ENCODE measurements at places on chromosomes 1 and 21.
A peak's percentile ranks its signal among the peaks of the same experiment; 100 is the strongest.

- DNase-seq, result no peak
These were observed 5.8 kb upstream of the IL24 start for GRCh38 chr1:206891412-206891811.

GRCh38 chr1:14437417-14437918 lies 161.0 kb upstream of the KAZN start:
- DNase-seq, result no peak

DNA sequence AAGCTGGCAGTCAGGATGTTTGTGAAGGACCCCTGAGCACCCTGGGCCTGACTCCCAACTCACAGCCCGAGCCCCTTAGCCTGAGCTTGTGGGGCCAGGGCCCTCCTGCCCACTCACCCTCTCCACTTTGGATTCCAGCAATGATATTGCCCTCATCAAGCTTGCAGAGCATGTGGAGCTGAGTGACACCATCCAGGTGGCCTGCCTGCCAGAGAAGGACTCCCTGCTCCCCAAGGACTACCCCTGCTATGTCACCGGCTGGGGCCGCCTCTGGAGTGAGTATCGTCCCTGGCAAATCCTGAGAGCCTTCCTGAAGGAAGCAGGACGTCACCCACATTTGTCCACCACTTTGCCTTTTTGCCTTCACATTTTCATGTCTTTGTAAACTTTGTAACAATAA lies 5.0 kb downstream of the CTRC start:
- no peak for DNase-seq

- peak; percentile 62 for DNase-seq
These were observed 24.1 kb downstream of the ETNK2 start for GRCh38 chr1:204127597-204128242.

- DNase-seq, result no peak
These were observed 42.5 kb downstream of the NEK2 start for GRCh38 chr1:211632808-211633523.

GRCh38 chr21:45016031-45016405 lies 58.4 kb upstream of the ADARB1 start:
- DNase-seq, result no peak

DNA sequence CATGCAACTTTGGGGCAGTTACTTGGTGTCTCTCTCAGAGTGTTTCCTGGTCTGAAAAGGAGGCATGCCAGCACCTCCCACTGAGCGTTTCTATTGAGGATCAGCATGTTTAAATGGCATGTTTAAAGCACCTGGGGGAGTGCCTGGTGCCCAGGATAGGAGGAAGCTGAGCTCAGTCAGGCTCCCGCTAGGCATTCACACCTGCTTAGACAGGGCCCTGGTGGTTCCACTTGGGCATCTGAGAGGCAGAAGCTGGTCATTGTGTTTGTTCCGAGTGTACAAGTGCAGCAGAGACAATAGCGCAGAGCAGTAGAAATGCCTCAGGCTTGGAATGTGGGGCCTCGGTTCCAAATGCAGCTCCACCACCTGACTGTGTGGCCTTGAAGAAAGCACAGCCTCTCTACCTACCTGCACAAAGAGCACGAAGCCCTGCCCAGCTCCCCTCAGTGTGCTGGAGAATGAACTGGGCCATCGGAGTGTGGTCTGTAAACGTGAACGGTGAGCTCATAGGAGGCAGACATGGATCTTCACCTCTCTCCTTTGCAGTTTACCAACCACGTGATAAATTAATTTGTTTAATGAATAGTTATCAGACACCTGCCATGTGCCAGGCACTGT lies 20.3 kb upstream of the TMEM222 start:
- DNase-seq, result no peak

DNA sequence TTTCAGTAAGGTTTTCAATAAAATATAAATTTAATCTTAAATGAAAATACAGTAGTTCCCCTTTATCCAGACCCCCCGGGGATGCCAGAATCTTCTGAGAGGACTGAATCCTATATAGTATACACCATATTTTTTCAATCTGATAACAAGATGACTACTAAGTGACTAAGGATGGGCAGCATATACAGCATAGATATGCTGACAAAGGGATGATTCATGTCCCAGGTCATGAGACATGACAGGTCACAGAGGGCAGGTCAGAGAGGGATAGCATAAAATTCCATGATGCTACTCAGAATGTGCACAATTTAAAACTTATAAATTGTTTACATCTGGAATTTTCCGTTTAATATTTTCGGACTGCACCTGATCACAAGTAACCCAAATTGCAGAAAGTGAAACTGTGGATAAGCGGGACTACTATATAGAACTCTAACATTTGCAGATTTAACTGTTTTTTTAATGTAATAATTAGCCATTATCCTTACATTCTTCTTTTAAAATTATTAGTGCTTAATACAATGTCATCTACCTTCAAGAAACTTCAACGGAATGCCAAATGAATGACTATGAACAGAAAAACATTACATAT lies 48.8 kb downstream of the LRRC40 start:
- no peak for DNase-seq

DNA sequence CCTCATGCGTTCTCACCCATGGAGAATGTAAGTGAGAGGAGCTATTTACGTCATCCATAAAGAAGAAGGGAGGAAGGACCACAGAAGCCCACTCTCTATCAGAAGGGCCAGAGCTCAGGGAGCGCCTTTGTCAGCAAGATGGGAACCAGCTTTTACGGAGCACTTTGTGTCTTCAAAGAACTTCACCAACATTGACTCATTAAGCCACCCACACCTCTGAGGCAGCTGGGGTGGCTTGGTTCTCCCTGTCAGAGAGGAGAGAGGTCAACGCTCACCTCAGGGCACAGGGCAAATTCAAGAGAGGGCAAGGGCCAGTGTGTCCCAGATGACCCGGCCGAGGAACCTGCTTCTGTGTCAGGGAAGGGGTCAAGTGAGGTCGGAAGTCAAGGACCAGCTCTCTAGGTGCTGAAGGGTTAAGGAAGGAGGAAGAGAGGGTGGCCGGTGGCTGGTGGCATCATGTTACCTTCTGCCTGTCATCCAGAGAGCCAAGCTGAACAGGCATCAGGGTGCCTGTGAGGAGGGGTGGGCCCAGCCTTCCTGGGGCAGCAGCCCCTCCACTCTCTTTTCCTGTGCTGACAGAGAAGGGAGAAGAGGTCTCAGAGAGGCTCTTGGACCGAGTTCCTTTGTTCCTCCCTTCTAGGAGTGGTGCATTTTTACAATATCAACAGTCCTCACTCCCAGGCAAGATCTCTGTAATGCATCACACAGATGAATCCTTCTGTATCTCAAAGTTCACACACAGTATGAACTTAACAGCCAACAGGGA lies 109.0 kb downstream of the ETS2 start:
- DNase-seq, result peak; percentile 40

- no peak for DNase-seq
These were observed 98.1 kb upstream of the CXADR start for GRCh38 chr21:17414766-17415165.

- peak; percentile 42 for DNase-seq
These were observed 69.5 kb downstream of the LHX8 start for GRCh38 chr1:75203415-75204277.

DNA sequence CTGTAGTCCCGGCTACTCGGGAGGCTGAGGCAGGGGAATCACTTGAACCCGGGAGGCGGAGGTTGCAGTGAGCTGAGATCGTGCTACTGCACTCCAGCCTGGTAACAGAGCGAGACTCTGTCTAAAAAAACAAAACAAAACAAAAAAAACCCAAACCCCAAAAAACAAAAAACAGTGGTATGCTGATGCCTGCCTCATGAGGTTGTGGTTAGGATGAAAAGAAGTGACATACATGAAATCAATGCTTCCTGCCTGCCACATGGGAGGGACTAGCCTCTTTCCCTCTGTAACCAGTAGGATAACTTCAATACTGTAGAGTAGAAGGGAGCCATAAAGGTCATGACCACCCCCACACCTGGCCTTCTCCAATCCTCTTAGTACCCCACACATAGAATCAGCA lies 55.2 kb downstream of the TENT5C start:
- DNase-seq, result no peak

- no peak for DNase-seq
These were observed 3.8 kb downstream of the KRTAP27-1 start for GRCh38 chr21:30333736-30334135.

- no peak for DNase-seq
These were observed 105.0 kb downstream of the GALNT2 start for GRCh38 chr1:230172016-230172537.

- DNase-seq, result no peak
These were observed 58.0 kb downstream of the BEND5 start for GRCh38 chr1:48718705-48719104.

- no peak for DNase-seq
These were observed 688.9 kb upstream of the ADGRL2 start for GRCh38 chr1:81111818-81112217.

GRCh38 chr1:220812308-220812707 lies 25.6 kb downstream of the MTARC1 start:
- no peak for DNase-seq

DNA sequence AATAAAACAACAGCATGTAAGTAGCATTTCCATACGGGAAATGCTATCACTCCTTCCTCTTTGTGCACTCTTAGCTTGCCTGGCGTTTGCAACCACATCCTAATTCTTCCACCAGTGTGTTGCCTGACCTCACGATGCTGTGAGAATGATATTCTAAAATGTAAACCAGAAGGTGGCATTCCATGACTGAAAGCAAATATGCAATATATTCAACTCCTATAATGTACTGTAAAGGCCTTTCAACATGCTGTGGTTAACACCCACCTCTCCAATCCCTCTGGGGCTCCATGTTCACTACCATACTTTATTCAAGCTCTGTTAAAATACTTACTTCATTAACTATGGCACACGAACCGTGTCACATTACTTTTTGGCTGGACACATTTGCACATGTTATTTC lies 420.6 kb upstream of the DEPDC1 start:
- DNase-seq, result no peak

DNA sequence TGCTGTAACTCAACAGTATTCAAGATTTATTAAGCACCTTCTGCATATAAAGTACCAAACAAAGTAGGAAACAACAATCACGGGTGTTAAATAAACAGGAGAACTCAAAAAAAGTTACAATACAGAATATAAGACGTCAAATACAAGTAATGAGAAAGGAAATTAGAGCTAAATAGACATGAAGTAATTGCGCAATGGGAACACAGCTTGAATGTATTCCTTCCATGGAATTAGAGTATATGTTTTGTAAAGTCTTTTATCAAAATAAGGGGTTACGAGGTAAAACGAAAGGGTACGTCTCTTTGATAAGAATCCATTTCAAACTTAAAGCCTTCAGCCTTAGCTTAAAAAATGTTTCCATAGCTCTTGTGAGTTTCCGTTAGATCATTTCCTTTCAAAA lies 109.1 kb downstream of the SPATA6 start:
- no peak for DNase-seq

DNA sequence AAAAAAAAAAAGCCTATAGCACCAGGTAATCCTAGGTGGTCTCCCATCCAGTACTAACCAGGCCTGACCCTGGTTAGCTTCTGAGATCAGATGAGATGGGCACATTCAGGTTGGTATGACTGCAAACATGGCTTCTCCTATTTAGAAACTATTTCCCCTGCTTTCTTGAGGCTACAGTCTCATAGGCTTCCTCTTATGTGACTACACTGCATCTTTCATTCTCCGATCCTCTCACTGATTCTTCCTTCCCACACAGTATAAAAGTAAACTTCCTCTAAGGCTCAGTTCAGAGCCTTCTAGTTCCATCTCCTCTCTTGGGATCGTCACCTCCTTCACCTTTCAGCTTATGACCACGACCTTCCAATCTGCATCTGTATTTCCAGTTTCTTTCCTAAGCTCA lies 30.4 kb upstream of the RNF2 start:
- no peak for DNase-seq

DNA sequence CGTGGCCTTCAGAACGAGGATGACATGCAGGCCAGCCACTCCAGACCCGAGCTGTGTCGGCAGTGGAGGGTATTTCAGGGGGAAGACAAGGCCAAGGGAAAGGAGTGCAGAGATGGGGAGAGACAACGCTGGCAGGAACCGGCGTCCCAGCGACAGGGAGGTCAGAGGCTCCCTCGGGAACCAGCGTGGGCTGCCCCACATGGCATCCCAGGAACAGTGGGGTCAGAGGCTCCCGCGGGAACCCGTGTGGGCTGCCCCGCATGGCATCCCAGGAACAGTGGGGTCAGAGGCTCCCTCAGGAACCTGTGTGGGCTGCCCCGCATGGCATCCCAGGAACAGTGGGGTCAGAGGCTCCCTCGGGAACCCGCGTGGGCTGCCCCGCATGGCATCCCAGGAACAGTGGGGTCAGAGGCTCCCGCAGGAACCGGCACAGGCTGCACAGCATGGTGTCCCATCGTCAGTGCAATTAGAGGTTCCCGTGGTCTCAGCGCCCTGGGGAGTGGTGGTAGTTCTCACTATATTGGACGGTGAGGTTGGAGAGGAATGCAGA lies 43.0 kb downstream of the SLC19A1 start:
- no peak for DNase-seq

- peak; percentile 66 for DNase-seq
These were observed 291.8 kb upstream of the USP24 start for GRCh38 chr1:55506740-55507577.

DNA sequence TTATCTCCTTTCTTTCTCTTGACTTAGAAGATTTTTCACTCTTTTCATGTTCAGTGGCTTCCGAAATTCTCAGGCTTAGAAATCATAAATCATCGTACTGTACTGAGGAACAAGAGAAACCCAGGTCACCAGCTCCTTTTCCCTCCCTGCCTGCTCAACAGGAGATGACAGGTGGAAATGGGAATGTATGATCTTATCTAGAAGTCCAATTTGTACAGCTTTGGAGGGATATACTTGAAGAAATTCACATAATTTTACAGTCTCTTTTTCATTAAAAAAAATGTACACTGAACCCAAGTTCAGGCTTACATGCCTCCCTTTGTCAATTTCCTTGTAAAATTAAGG lies 11.7 kb downstream of the EVA1C start:
- no peak for DNase-seq

DNA sequence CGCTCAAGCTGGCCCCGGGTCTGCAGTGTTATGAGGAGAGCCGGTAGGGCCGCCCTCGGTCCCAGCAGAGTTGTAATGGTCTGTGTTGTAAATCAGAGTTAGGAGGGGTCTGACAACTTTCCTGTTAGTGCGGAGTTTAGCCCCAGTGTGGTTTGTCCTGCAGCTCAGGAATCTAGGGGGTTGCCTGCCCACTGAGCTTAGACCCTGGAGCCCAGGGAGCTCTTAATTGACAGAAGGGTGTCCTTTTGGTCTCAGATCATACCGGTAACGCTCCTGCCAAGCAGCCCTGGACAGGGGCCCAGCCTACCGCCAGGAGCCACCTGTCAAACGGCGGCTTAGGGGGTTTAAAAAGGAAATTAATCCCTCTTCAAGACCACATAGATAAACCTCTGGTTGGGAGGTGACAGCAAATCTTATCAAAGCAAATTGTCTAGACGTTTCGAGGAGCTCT lies 164.4 kb downstream of the DYRK1A start:
- DNase-seq, result no peak

DNA sequence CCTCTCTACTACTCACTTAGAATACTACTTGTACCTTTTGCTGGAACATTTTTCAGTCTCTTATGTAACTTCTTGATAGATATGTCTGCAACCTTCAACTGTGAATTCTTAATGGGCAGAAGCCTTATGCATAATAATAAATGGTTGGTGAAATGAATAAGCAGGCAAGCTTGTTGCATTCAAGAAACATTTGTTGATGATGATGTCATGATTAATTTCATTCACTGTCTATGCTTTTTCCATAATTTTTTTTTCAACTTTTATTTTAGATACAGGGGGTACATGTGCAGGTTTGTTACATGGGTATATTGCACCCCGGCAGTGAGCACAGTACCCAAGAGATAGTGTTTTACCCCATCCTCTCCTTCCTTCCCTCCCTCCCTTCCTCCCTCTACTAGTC lies 48.0 kb downstream of the SIPA1L2 start:
- DNase-seq, result no peak

Data from LoVo (cell line).